ENCODE measurements at places on chromosomes 7 and 10.

- DNase-seq = no peak
These were observed 824 bp downstream of the RELN start for GRCh38 chr7:103988468-103989199.

DNA sequence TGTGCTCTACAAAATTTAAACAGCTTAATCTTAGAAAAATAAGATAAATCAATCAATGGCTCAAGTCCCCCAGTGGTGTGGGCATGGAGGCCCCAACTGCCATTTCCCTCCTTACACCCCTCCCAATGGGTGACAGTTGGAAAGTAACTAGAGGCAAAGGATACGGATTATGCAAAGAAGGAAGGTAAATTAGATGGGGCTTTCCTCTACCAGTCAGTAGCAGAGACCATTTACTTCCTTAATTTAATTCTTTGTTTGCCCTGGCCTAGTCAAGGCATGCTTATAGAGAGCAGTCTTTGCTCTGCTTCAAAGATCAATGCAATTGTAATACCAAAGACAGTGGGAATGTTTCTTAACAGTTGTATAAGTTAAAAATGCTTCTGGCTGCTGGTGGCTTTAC is 63.3 kb upstream of the PAPSS2 start:
- DNase-seq = no peak

DNA sequence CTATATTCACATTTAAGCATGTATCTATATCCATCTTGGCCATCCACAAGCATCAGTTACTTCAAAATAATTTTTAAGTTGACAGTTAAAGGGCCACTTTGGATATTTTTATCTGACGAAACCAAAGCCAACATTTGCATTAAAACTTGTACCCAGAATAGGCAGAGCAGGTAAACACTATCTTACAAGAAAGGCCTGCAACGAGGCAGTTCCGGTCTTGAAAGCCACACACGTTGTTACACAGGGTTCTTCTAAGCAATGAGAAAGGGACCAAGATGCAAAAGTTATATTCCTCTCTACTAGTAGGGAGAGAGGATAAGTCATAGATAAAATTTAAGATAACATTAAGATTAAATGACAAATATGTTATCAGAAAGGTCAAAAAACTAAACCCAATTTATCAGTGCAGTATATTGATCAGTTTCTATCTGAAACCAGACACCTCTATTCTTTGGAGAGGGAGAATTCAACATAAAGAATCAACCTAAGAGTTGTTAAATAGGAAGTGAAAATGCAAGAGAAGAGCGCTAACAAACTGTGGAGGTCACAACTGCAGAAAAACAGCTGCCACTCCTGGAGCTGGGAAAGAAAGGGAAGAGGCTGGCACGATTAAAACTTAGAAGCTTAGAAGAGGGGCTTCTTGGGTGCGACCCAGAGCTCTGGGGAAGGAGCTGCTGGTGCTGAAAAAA is 701.3 kb downstream of the TNS3 start:
- no peak for DNase-seq

- DNase-seq = no peak
These were observed 18.3 kb upstream of the SMC3 start for GRCh38 chr10:110549211-110549610.
